ENCODE measurements at places on chromosomes 2 and 18. TPM values are rescaled to one million over a fixed set of nuclear protein-coding genes. Genes with fewer than 3 reads are reported as not detected.

KIF1A gene
- total RNA-seq: 8.2 TPM

ERICH2 gene
- total RNA-seq: 0.40 TPM

PIEZO2 gene
- total RNA-seq: not detected

CCDC138 gene
- 15.0 TPM for total RNA-seq

COL4A4 gene
- total RNA-seq: not detected

DNA sequence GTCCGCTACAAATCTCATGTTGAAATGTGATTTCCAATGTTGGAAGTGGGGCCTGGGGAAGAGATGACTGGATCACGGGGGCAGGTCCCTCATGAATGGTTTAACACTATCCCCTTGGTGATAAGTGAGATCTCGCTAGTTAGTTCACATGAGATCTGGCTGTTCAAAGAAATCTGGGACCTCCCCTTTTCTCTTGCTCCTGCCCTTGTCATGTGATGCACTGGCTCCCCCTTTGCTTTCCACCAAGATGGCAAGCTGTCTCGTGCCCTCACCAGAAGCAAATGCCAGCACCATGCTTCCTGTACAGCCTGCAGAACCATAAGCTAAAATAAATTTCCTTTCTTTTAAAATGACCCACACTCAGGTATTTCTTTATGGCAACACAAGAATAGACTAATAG, 57.3 kb upstream of the C2orf15 start:
- no peak for DNase-seq

- DNase-seq: no peak
These were observed 286.8 kb upstream of the HNMT start for GRCh38 chr2:137677466-137677865.

DNA sequence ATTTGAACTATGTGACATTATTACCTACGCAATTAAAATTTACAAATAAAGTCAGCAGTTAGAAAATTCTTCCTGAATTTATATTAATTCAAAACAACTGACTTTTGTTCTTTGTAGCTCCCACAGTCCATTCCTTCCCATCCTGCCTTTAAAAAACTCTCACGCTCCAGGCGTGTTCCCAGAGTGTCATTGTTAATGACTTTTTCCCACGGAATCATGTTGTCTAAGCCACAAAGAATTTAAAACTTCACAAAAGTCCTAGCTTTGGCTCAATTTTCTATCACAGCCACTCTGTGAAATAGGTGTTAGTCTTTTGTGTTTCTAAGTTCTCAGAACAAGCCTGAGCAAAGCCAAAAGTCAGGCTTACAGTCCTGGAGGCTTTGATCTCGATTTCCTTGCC, 26.5 kb downstream of the SLC1A4 start:
- DNase-seq: no peak

DNA sequence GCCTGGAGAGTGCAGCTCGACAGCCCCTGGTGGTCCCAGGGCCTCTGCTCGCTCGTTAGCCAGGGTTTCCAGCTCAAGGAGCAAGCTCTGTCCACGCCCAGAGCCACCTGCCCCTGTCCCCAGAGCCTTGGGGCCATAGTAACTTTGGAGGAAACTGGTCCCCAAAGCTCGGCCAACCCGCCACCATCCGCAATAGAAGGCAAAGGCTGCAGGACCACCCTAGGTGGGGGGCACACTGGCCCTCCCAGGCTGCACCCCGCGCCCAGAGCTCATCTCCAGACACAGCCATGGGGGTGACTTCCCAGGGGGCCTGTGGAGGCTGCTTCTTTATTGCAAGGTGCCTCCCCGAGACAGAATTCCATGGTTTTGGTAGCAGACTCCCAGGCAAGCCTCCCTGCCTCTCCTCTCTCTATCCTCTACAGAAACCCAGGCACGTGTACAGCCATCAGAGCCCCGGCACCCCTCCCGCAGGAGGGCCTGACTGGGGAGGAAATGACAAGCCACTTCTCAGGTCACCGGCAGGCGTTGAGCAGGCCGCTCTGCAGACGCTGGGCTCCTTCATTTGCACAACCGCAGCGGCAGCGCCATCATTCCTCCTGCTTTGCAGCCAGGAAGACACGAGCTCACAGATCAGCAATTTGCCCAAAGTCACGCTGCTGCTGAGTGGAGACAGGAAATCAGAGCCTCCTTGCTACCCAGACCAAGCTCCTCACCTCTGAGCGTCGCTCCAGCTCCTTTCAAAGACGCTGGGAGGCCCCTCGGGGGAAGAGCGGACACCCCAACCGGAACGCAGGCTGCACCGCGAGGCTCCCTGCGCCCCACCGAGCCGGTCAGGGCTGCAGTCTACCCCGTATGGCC, 80.2 kb downstream of the NDUFA10 start:
- DNase-seq: peak; percentile 27

DNA sequence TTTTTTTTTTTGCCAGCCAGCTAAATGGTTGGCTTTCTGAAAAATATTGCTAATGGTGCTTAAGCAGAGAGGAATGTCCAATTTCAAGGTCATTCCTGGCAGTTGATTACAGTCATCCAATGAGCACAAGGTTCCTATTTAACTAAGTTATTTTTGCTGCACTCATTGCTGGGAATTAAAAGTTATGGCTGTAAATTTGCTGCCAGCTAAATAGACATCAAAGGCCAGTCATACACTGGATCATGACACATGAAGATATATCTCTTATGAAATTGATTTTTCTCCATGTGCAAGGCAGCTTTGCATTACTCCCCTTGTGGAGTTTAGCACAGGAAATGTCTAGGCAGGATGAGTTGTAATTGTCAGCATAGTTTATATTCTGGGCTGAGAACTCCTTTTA, 1898.4 kb upstream of the CELF4 start:
- DNase-seq: no peak

DNA sequence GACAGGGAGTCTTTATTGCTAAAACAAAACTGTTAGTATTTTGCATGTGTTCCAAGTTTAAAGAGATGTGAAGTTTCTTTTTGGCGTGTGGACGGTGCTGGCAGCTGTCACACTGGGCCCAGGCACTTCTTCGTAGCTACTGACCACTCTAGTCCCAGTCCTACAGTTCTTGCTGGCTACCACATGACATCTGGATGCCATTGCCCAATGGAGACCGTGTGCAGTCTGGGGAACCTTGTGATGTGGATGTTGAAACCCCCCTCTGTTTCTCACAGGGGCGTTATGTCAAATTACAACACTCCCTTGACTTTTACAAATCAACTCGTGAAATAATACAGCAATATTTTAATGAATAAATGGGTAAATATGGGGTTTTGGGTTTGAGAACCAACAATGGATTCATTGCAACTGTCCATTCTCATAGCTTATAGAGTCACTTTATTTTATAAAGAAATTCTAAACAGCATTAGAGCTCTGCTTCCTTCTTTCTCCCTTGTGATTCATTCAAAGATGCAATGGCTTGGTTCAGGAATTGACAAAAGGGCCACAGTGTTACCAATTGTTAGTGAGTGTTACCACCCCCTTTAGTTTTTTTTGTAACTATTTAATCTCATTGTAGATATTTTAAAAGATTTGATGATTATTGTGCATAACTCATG, 1.2 kb downstream of the GPD2 start:
- no peak for DNase-seq

GRCh38 chr2:151177756-151178155, 83.9 kb downstream of the RBM43 start:
- no peak for DNase-seq

DNA sequence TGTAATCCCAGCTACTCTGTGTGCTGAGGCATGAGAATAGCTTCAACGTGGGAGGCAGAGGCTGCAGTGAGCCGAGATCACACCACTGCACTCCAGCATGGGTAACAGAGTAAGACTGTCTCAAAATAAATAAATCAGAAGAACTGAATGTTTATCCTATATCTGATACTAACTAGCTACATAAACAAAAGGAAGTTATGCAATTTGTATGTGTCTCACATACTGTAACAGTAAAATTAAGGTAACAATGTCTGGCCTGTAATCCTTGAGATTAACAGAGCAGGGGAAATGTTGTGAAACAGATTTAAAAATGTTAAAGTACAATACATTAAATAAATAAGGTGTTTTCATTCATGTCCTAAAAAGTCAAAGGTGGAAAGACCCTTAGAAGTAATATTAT, 150.8 kb downstream of the MEMO1 start:
- no peak for DNase-seq

DNA sequence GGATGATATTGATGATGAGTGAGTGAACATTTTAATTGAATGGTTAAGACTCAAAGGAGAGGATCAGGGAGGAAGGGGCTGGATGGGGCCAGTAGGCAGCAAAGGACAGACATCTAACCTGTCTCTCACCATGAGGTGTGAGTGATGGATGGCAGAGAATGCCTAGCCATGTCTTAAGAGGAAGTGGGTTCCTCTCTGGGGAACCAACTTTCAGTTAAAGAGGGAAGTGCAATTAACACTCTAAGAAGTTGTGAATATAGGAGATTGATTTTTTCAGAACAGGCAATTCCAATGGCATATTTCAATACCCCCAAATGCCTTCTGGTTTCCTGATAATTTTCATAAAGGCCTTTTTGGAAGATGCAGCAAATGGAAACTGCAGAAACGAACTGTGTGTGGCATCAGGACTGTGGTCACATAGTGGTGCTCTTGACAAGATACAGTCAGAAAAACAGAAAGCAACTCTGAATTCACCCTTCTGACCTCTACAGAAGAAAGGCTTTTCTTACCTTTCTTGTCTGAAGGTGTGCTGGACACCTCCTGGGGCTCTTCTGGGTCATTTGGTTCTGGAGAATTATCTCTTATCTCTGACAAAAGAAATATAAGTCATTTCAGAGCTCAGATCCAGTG, 10.2 kb downstream of the SP110 start:
- DNase-seq: no peak

DNA sequence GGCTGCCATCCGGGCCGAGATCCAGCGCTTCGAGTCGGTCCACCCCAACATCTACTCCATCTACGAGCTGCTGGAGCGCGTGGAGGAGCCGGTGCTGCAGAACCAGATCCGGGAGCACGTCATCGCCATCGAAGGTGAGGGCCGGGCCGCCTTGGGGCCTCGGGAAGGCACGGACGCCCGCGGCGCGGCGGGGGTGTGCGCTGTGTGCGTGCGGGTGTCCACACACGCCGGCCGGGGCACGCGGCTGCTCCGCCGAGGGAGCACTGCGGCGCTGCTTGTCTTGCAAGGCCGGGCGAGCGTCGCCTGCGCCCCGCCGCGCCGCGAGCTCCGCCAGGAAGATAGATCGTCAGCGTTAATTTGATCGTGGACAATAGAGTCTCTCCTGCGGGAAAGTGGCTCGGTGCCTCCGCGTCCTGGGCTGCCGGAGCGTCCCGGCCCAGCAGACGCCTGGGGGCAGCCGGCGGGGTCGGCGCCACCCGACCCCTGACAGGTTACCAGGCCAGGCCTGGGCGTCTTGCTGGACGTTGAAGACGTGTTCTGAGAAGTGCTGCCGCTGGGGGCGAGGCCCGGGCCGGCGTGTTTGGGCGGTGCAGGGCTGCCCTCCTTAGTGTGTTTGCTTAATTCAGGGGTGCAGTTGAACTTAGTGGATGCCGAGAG, 1.0 kb downstream of the AGAP1 start:
- peak; percentile 14 for DNase-seq

- no peak for DNase-seq
These were observed 255.7 kb upstream of the CCDC68 start for GRCh38 chr18:55214969-55215368.

GRCh38 chr2:60046529-60046928, 506.9 kb downstream of the BCL11A start:
- DNase-seq: no peak

GRCh38 chr18:32707586-32707985, 65.2 kb downstream of the KLHL14 start:
- DNase-seq: no peak

DNA sequence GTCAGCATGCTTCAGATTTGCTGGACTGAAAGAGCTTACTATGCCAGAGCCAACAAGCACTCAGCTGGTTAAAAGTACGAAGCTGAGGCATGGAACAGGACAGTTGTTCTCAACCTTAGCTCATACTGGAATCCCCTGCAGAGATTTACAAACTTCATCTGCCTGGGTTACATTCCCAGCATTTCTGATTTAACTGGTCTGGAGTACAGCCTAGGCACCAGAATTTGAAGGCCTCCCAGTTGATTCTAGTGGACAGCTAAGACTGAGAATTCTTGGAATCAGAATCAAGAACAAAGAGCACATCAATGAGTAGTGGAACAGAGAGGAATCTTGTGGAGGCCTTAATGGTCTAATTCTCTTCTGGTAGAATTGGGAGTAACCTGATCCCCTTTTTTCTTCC, 298.2 kb upstream of the NXPH2 start:
- DNase-seq: no peak

DNA sequence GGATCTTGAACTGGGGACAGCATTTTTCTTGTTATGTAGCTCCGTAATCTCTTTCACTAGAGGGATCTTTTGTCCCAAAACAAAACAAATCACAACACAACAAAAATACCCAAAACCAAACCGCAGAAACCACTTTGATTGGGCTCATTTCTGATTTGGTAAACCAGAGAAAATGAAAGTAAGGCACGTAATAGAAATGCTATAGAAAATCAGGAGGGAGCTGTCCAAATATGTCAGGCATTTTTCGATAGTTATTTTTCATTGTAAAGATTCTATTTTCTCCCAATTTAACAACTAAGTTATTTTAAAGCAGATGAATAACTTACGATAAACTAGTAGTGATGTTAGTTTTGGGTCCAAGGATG, 406.5 kb downstream of the XIRP2 start:
- no peak for DNase-seq

DNA sequence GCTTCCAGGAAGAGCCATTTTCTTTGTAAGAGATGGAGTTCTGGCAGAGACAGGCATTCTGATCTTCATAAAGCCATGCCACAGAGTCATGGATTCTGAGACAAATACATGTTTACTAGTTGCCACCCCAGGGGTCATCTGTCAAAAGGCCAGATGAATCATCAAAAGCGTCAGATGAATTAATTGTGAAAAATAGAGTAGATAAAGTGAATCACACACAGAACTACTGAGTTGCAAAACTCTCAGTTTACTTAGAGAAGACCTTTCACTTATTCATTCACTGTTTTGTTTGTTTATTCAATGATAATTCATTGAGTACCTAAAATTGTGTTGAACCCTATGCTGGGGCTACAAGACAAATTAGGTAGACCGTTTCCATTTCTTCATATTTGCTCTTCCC, 157.7 kb upstream of the SERPINE2 start:
- no peak for DNase-seq

GRCh38 chr2:30293303-30293921, 62.1 kb downstream of the LBH start:
- DNase-seq: no peak

GRCh38 chr2:30899516-30900054, 92.3 kb upstream of the CAPN13 start:
- no peak for DNase-seq
